ENCODE measurements at places on chromosomes 16 and 17. TPM values are rescaled to one million over a fixed set of nuclear protein-coding genes. Genes with fewer than 3 reads are reported as not detected.

Gene GAS2L2
- not detected for total RNA-seq

Gene COPZ2
- 9.0 TPM for total RNA-seq

Gene KCNG4
- total RNA-seq, result not detected

Gene ARL5C
- total RNA-seq, result not detected

Gene ZNF750
- total RNA-seq, result 0.12 TPM

Data from spleen (tissue), 13 donors.